ENCODE measurements at places on chromosomes 11 and 22.
A peak's percentile ranks its signal among the peaks of the same experiment; 100 is the strongest.

- H3K27me3 ChIP-seq: no peaks in the 10 kb centered on the region
- peaks cover 94% of the 10 kb centered on the region for H3K36me3 ChIP-seq
- H3K27ac ChIP-seq: no peak overlapping the region
Observed at GRCh38 chr11:9506489-9507276, 45.9 kb downstream of the ZNF143 start.

DNA sequence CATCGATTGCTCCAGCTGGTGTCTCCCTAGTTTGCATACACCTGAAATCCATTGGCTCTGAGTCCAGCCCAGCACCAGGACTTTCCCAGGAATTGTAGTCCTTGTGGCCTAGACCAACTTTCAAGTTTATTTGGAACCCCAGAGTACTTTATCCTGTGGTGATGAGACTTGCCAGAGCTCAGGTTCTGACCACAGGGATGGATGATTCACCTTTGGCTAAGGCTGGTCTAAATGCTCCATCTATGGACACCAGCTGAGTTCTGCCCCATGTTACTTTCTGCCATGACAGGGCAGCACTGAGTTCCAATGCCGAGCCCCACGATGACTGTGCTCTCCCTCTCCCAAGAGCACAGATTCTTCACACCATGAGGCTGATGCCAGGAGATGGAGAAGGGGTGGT is 17.3 kb upstream of the INSC start:
- no peak overlapping the region for H3K27ac ChIP-seq
- H3K36me3 ChIP-seq: no peaks in the 10 kb centered on the region
- no peaks in the 10 kb centered on the region for H3K4me1 ChIP-seq
- ATAC-seq: no peak
- H3K4me3 ChIP-seq: no peak overlapping the region

GRCh38 chr11:78416285-78417174 is 1.1 kb downstream of the GAB2 start:
- H3K27me3 ChIP-seq: peaks cover 13% of the 10 kb centered on the region
- peak; percentile 66 for ATAC-seq
- H3K27ac ChIP-seq: peak overlapping the region; percentile 89
- no peaks in the 10 kb centered on the region for H3K36me3 ChIP-seq
- peak overlapping the region; percentile 87 for H3K4me3 ChIP-seq
- peaks cover 20% of the 10 kb centered on the region for H3K4me1 ChIP-seq

GRCh38 chr11:76603202-76603601 is 67.3 kb downstream of the LRRC32 start:
- ATAC-seq: no peak
- peak overlapping the region; percentile 6 for H3K27ac ChIP-seq
- no peak overlapping the region for H3K4me3 ChIP-seq
- no peaks in the 10 kb centered on the region for H3K4me1 ChIP-seq

GRCh38 chr11:89484896-89485295 is 6.3 kb downstream of the NOX4 start:
- H3K27me3 ChIP-seq: no peaks in the 10 kb centered on the region
- H3K27ac ChIP-seq: no peak overlapping the region
- H3K4me3 ChIP-seq: no peak overlapping the region
- H3K36me3 ChIP-seq: no peaks in the 10 kb centered on the region
- ATAC-seq: no peak

GRCh38 chr11:118120793-118121192 is 31.8 kb downstream of the SCN4B start:
- H3K27ac ChIP-seq: no peak overlapping the region
- no peaks in the 10 kb centered on the region for H3K4me1 ChIP-seq
- ATAC-seq: no peak
- peaks cover 6% of the 10 kb centered on the region for H3K27me3 ChIP-seq

DNA sequence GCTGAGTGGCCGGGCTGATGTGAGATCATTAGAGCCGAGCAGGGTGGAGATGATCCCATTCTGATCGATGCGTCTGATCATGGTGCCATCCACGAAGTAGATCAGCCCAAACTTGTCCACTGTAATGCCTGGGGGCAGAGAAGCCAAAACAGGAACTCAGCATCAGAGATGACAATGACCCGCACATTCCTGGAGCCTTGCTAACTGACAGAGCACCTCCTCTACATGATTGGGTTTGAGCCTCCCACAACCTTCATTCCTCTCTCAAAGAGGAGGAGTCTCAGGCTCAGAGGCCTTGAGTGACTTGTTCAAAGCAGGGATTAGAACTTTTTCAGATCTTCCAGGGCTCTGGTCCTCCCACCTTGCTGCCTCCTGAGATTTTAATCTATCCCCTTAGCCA is 133.7 kb upstream of the NARS2 start:
- no peak overlapping the region for H3K27ac ChIP-seq
- H3K36me3 ChIP-seq: no peaks in the 10 kb centered on the region
- no peak overlapping the region for H3K4me3 ChIP-seq
- no peak for ATAC-seq

Data from activated T-helper 17 cell treated with anti-CD3 and anti-CD28 coated beads, Interleukin-2, amount 50 U/mL, for 72 hours (primary cell).